Spleen (tissue), 13 donors: ENCODE measurements at places on chromosomes 2 and 18. TPM values are rescaled to one million over a fixed set of nuclear protein-coding genes. Genes with fewer than 3 reads are reported as not detected.

DNA sequence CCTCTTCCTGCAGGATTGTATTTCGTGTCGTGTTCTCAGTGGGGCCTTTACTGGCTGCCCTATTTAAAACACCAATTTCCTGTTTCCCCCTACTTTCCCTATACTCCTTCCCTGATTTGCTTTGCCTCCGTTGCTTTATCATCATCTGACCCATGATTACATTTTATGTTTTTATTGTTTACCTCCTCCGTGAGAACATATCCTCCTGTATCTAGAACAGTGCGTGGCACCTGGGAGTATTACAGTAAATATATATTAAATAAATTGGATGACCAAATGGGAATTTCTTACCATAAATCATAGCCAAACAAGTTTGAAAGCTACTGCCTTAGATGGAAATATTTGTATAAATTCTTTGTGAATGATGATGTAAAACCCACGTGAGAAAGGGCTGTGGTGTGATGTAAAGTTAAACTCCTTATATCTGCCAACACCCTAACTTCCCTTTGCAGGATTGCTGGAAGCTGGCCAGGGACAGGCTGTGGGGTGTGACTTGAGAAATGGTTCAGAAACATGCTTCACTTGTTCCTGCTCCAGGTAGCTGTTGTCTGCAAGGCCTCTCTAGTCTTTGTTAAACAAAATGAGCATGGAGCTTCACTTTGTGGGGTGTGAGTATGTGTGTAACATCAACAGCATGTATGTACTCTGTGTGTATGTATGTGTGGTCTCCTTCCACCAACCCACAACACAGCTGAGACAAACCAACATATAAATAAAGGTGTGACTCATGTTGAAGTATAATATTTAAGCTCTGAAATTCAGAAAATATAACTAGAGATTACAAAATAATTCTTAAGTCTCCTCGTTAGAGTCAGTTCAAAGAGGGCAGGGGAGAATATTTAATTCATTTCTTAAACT, 40.3 kb downstream of the LHCGR start:
- no peak for DNase-seq
- H3K4me1 ChIP-seq, result no peaks in the 10 kb centered on the region
- no peak overlapping the region for H3K4me3 ChIP-seq
- no peaks in the 10 kb centered on the region for H3K36me3 ChIP-seq

The ALK gene
- 0.06 TPM for total RNA-seq

The ADAM23 gene
- total RNA-seq, result 1.0 TPM

GRCh38 chr2:168697668-168698121, 104.7 kb upstream of the NOSTRIN start:
- H3K27ac ChIP-seq, result no peak overlapping the region
- no peaks in the 10 kb centered on the region for H3K4me1 ChIP-seq
- no peak overlapping the region for H3K4me3 ChIP-seq

GRCh38 chr18:11081009-11081532, 68.3 kb downstream of the PIEZO2 start:
- H3K27ac ChIP-seq, result no peak overlapping the region
- H3K27me3 ChIP-seq, result no peaks in the 10 kb centered on the region
- DNase-seq, result no peak
- H3K4me1 ChIP-seq, result no peaks in the 10 kb centered on the region
- no peaks in the 10 kb centered on the region for H3K36me3 ChIP-seq
- H3K4me3 ChIP-seq, result no peak overlapping the region

DNA sequence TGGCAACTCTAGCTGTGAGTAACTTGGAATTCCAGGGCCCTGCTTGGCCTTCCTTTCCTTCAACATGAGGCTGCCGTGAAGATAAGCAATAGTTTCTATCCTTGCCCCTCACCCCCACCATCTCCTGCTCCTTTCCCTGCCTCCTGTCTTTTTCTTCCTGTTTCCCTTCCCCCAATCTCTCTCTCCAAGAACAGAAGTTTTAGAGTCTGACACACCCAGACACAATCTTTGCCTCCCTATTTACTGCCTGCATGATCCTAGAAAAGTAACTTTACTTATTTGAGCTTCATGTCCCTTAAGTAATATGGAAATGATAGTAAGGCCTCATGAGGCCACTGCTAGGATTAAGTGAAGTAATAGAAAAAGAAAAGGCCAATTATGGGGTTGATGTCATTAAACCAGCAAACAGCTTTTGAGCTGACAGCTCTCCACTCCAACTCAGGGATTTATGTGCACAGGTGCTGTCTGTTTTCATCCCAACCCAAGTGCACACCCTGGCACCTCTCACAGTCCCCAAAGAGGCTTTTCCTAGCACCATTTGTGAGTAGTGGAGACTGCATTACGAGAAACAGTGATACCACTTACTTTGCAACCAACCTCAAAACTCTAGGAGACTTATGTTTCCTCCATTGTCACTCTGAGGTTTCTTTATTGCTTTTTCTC, 123.7 kb upstream of the SIX3 start:
- no peak overlapping the region for H3K27ac ChIP-seq
- DNase-seq, result no peak

- no peaks in the 10 kb centered on the region for H3K27me3 ChIP-seq
- H3K36me3 ChIP-seq, result no peaks in the 10 kb centered on the region
- H3K27ac ChIP-seq, result no peak overlapping the region
- DNase-seq, result no peak
- no peaks in the 10 kb centered on the region for H3K4me1 ChIP-seq
- H3K4me3 ChIP-seq, result no peak overlapping the region
Observed at GRCh38 chr18:31373641-31374040, 2.9 kb upstream of the DSG4 start.

- no peaks in the 10 kb centered on the region for H3K4me1 ChIP-seq
- H3K36me3 ChIP-seq, result peaks cover 13% of the 10 kb centered on the region
- no peak overlapping the region for H3K4me3 ChIP-seq
- H3K27ac ChIP-seq, result no peak overlapping the region
Observed at GRCh38 chr2:28319118-28320008, 73.3 kb upstream of the FOSL2 start.

- H3K27ac ChIP-seq, result no peak overlapping the region
- no peak for DNase-seq
- no peak overlapping the region for H3K4me3 ChIP-seq
Observed at GRCh38 chr2:138994502-138994901, 214.3 kb upstream of the NXPH2 start.

The VWA3B gene
- total RNA-seq, result not detected
